ENCODE measurements at places on chromosomes 4 and X.

DNA sequence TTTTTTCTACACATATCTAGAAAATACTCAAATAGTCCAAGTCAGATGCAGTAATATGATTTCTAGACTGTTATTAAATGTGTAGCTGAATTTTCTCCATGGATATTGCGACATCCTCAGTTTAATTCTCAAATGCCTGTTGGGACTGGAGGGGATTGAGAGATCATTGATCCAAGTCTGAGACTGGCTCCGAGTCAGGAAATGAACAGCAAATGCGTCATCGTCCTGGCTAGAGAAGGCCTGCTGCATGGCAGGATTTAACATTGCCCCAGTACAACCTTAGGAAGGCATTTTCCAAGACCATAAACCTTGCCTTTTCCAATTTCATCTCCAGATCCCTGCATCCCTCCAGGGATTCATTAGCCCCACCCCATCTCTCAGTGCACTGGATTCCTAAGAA lies 56.6 kb upstream of the SLC6A14 start:
- no peak for DNase-seq

- DNase-seq = no peak
Observed at GRCh38 chr4:110907801-110908313, 285.0 kb upstream of the PITX2 start.

DNA sequence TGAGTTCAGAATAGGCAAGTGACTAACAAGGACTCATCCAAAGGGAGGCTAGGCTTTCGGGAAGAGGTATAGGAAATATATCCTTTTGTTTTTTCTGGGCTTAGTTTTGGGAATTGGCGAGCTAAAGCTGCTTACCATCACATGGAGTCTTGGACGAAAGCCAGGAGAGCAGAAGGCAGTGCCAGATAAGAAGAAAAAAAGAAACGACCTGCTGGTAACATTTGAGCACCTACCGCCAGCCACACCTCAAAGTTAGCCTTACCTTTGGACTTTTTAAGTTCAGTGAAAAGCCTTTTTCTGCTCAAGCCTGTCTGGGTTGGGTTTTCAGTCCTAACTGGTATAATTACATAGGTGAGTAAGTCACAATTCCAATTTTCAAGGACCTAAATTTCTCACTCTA lies 85.1 kb upstream of the LCORL start:
- no peak for DNase-seq

- DNase-seq = no peak
Observed at GRCh38 chr4:113504422-113504821, 257.1 kb downstream of the CAMK2D start.

- no peak for DNase-seq
Observed at GRCh38 chr4:128861856-128862518, 52.5 kb downstream of the JADE1 start.

GRCh38 chr4:47143261-47143660 lies 111.9 kb downstream of the GABRB1 start:
- DNase-seq = no peak

- no peak for DNase-seq
Observed at GRCh38 chr4:53818104-53818503, 226.8 kb upstream of the LNX1 start.

DNA sequence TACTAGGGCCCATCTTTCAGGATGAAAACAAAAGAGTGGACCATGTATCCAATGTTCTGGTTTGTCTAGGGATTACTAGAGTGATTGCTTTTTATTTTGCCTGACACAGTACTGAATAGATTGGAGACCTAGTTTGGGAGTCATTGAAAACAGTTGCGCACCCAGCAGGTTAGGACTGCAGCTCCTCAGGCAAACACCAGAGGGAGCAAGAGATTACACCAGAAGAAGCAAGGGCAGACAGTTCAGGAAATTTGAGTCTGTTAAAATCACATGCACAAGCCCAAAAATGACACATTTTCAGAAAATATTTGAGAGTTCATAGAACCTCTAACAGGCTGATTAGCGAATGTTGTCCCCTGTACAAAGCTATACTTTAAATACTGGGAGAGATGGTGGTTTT lies 55.6 kb downstream of the CYLC1 start:
- DNase-seq = no peak

- no peak for DNase-seq
Observed at GRCh38 chr4:56773346-56773745, 48.2 kb downstream of the SPINK2 start.

DNA sequence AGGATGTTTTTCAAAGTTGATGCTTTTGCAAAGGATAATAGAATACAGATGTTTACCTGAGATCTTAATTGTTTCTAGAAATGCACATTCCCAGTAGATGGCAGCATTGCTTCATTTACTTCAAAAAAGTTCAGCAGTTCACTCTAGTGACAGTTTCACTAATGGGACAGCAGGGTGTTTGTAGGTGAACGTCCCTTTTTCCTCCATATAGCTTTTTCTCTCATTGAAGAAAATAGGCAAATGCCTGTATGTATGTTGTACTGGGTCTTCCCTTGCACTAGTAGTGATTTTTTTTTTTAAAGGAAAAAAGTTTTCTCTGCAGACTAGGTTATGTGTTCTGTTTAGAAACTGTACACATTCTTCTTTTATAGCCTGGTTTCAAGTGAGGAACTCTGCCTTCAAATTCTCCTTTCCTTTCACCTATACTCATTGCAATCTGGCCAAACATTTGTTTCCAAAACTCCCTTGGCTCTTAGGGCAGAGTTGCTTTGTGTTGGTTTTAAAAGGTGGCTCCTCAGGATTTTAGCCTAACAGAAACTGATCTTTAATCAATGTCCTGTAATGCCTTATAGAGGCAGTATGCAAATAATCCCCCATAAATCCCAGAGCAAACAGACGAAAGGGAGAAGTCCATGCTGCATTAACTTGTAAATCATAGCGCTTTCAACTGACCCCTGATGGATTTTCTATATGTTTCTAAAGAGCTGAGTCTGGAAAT lies 86.3 kb downstream of the EGF start:
- DNase-seq = no peak

DNA sequence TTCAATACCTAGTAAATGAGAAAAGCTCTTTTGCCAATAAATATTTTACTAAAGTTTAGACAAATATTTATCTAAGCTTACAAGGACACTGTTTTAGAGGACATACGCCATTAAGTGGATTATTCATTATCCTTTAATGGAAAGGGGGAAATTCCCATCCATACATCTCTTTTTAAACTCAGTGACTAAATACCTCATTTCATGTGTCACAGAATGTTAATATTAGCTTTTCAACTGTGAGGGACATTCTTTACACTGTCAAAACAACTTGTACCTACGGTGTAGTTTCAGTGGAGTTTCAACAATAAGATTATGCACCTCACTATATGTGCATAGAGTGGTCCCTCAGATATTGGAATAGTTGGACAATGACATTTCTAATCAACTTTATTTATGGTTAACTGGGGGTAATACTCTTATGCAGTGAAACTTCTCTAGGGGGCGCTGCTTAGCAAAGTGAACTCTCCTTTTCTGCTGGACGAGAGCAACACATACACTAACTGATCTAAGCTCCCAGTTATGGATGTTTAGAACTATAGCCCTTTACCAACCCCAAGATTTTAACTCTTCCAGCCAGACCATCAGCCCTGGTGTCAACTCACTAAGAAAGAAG lies 9.7 kb downstream of the HS6ST2 start:
- no peak for DNase-seq

GRCh38 chr4:144480068-144480467 lies 165.9 kb upstream of the HHIP start:
- no peak for DNase-seq

GRCh38 chrX:102651242-102652011 lies at the start of gene GPRASP1:
GPRASP1 (plus strand) TSS chrX:102651483; CDS start chrX:102653914, 2,431 bp downstream.
- DNase-seq = peak; percentile 34

DNA sequence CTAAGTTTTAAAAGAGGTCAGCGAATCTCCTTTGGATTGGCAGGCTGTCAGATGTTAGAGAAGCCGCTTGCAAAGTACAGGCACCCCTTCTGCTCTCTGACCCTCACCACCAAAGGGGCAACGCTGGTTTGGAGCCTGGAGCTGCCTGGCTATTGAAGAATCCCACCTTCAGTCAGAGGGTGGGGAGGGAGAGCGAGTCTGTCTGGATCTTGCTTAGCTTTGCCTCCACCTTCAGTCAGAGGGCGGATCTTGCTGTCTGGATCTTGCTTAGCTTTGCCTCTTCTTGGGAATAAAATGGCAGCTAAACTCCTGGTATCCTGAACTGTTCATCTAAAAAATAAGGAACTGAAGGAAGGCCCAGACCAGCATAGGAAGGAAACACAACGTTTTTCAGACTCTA lies 7.3 kb downstream of the CCDC110 start:
- no peak for DNase-seq

- no peak for DNase-seq
Observed at GRCh38 chr4:47065051-47065481, 33.7 kb downstream of the GABRB1 start.

- no peak for DNase-seq
Observed at GRCh38 chr4:77028246-77028645, 47.5 kb downstream of the CCNI start.

- DNase-seq = no peak
Observed at GRCh38 chr4:100960232-100960631, 387.1 kb downstream of the PPP3CA start.

DNA sequence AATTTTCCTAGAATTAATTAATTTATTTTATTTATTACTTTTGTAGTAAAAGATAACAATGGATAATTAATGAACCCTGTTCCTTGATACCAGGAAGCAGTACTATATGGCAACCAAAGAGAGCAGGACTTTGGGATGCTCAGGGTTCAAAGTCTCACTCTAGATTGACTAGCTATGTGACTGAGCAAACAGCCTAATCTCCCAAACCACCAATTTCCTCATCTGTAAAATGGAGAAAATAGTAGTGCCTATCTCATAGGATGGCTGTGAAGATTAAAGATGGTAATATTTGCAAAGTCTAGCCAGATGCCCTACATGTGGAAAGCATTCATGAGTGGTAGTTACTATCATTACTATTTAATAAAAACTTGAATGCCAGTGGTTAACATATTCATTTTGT lies 97.6 kb downstream of the PRDM5 start:
- DNase-seq = no peak

DNA sequence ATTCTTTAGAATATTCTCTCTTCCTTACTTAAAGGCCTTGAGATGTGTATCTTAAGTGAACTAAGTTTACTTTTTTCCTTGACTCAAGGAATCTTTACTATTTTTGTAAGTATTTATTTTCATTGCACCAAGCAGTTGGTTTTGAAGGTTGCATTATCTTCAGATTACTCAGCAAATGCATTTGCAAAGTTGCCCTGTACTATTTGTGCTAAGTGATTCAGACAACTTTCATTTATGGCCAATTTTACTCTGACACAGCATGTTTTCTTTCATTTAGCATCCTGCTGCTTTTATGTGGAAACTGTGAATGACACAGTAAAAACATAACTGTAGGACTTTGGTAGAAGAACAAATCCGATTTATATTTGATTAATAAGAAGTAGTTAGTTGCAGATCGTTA lies 191.0 kb downstream of the CCSER1 start:
- DNase-seq = no peak

- no peak for DNase-seq
Observed at GRCh38 chr4:14994242-14994641, 8.0 kb upstream of the CPEB2 start.

- DNase-seq = no peak
Observed at GRCh38 chrX:11206716-11207115, 86.5 kb upstream of the AMELX start.

GRCh38 chrX:110675886-110676285 lies 119.7 kb downstream of the CHRDL1 start:
- DNase-seq = no peak

- no peak for DNase-seq
Observed at GRCh38 chrX:134373736-134374135, 86.2 kb upstream of the HPRT1 start.

DNA sequence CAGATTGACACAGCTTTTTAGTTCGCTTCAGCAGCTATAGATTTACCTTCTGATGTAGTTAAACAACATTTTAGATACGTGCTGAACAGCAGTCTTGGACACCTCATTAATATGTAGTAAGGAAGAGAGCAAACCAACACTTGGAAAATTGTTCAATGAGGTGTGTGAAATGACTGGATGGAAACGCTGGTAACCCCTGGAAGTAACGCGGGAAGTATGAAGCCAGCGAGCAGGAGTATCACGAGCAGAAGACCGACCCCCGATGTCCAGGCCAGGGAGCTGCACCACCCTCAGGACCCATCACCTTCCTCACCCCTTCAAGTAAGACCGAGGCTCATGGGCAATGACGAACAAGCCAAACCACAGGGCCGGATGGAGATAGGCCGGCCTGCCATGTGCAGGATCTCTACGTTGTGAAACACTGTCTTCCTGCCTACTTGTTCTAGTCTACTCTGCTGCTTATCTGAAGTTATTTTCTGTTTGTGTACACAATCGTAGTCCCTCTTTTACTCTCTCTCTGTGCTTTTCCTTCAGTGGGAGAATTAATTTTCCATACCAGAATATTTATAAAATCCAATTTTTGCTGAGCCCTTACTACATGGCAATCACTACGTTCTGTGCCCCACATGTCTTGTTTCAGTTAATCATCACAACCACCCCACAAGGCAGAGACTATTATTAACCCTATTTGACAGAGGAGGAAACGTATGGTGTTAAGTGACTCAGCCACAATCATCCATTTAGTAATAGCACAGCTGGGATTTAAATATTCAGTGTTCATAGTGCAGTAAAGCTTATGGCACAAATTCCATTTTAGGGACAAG lies 221.7 kb downstream of the APBB2 start:
- no peak for DNase-seq

- no peak for DNase-seq
Observed at GRCh38 chr4:17376205-17376604, 135.7 kb downstream of the QDPR start.
